Left ventricle myocardium inferior (tissue), 1 donor: ENCODE measurements at places on chromosomes 16 and 17. TPM values are rescaled to one million over a fixed set of nuclear protein-coding genes. Genes with fewer than 3 reads are reported as not detected.

- H3K36me3 ChIP-seq, result no peaks in the 10 kb centered on the region
- DNase-seq, result no peak
- no peak overlapping the region for H3K4me3 ChIP-seq
- peak overlapping the region; percentile 39 for H3K27ac ChIP-seq
- H3K4me1 ChIP-seq, result peaks cover 94% of the 10 kb centered on the region
- H3K27me3 ChIP-seq, result no peaks in the 10 kb centered on the region
Observed at GRCh38 chr17:76417499-76418143, 33.2 kb downstream of the SPHK1 start.

GRCh38 chr16:8023326-8023725, 567.0 kb downstream of the TMEM114 start:
- H3K4me1 ChIP-seq, result no peaks in the 10 kb centered on the region
- no peaks in the 10 kb centered on the region for H3K27me3 ChIP-seq

ZKSCAN2 gene
- total RNA-seq, result 4.4 TPM

- no peak overlapping the region for H3K4me3 ChIP-seq
- peaks cover 100% of the 10 kb centered on the region for H3K27me3 ChIP-seq
- no peak overlapping the region for H3K27ac ChIP-seq
- DNase-seq, result no peak
- peaks cover 22% of the 10 kb centered on the region for H3K4me1 ChIP-seq
Observed at GRCh38 chr17:34584805-34585416, 5.5 kb downstream of the TMEM132E start.

GRCh38 chr17:37476431-37477120, 13.1 kb upstream of the DUSP14 start:
- H3K27me3 ChIP-seq, result no peaks in the 10 kb centered on the region
- H3K36me3 ChIP-seq, result peaks cover 70% of the 10 kb centered on the region
- peak overlapping the region; percentile 56 for H3K27ac ChIP-seq
- peak; percentile 22 for DNase-seq
- peaks cover 37% of the 10 kb centered on the region for H3K4me1 ChIP-seq

DNA sequence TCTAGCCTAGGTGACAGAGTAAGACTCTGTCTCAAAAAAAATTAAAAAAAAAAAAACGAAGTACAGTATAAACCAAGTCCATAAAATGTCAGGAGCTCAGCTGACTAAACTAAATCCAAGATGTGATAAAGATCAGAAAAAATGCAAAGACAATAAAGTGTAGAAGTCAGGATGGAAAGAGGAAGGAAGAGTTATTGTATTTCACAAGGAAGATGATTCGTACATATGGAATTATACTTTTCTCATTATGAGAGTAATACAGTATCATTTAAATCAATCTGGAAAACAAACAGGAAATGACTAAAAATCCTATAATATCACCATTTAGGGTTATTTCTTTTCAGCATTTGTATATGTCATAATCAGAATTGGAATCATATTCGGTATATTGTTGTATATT, 11.4 kb upstream of the APOH start:
- no peak overlapping the region for H3K4me3 ChIP-seq
- H3K4me1 ChIP-seq, result no peaks in the 10 kb centered on the region
- H3K36me3 ChIP-seq, result no peaks in the 10 kb centered on the region
- H3K27ac ChIP-seq, result no peak overlapping the region

- peaks cover 4% of the 10 kb centered on the region for H3K27me3 ChIP-seq
- no peak overlapping the region for H3K4me3 ChIP-seq
- no peak for DNase-seq
- H3K36me3 ChIP-seq, result no peaks in the 10 kb centered on the region
- no peak overlapping the region for H3K27ac ChIP-seq
- H3K4me1 ChIP-seq, result peaks cover 35% of the 10 kb centered on the region
Observed at GRCh38 chr17:81331527-81332043, 36.5 kb upstream of the SLC38A10 start.

PRSS27 gene
- 0.11 TPM for total RNA-seq

GRCh38 chr17:47119746-47120520, 69.2 kb downstream of the CDC27 start:
- DNase-seq, result no peak
- peaks cover 56% of the 10 kb centered on the region for H3K36me3 ChIP-seq
- no peak overlapping the region for H3K4me3 ChIP-seq
- no peaks in the 10 kb centered on the region for H3K4me1 ChIP-seq

- no peak overlapping the region for H3K27ac ChIP-seq
- H3K4me3 ChIP-seq, result no peak overlapping the region
- peaks cover 54% of the 10 kb centered on the region for H3K36me3 ChIP-seq
- peaks cover 18% of the 10 kb centered on the region for H3K4me1 ChIP-seq
Observed at GRCh38 chr17:5472511-5472910, 3.7 kb upstream of the DHX33 start.

DNA sequence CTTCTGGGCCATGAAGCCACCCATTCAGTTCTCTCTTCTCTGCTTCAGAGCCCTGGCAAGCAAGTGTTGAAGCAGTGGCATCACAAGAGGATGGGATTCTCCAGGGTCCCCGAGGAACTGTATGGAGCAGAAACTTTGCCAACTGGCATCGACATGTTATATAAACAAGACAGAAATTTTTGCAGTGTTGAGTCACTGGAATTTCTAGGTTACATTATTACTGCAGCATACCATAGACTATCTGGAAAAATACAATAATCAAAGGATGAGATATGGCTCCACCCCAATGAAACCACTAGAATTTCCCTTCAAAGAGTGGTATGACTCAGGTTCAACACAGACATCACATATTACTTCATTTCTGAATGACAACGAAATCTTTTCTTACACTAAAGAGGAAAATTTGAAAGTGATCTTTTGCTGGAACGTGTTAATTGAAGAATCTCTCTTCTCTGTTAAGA, 343.0 kb upstream of the DYNLRB2 start:
- H3K27me3 ChIP-seq, result peaks cover 11% of the 10 kb centered on the region
- H3K4me1 ChIP-seq, result no peaks in the 10 kb centered on the region

TPSG1 gene
- total RNA-seq, result not detected

- H3K36me3 ChIP-seq, result no peaks in the 10 kb centered on the region
- peak overlapping the region; percentile 72 for H3K4me3 ChIP-seq
- H3K4me1 ChIP-seq, result peaks cover 88% of the 10 kb centered on the region
- no peaks in the 10 kb centered on the region for H3K27me3 ChIP-seq
- peak; percentile 76 for DNase-seq
Observed at GRCh38 chr17:78716814-78717393, 65.2 kb downstream of the CYTH1 start.

DNA sequence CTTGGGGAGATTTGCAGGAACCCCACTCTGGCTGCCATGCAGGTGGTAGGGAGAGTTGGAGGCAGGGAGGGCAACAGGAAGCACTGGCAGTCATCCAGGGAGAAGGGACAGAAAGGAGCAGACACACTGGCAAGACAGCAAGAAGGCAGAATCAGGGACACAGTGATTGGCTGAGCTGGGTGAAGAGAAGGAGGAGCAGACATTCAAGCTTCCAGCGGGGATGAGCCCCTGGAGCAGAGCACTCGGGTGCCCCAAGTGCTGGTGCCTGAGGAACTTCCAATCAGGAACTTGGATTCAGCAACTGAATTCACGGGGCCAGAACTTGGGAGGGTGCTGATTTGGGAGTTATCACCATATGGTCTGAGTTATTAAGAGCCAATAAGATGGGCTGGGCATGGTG, 6.3 kb upstream of the ITGA3 start:
- H3K27me3 ChIP-seq, result no peaks in the 10 kb centered on the region
- H3K27ac ChIP-seq, result no peak overlapping the region
- H3K4me3 ChIP-seq, result no peak overlapping the region
- no peak for DNase-seq
- peaks cover 39% of the 10 kb centered on the region for H3K4me1 ChIP-seq

- DNase-seq, result no peak
- H3K36me3 ChIP-seq, result no peaks in the 10 kb centered on the region
- H3K4me3 ChIP-seq, result no peak overlapping the region
- H3K4me1 ChIP-seq, result peaks cover 32% of the 10 kb centered on the region
- peak overlapping the region; percentile 70 for H3K27ac ChIP-seq
Observed at GRCh38 chr17:78364436-78365281, 4.8 kb upstream of the SOCS3 start.

- H3K27me3 ChIP-seq, result peaks cover 46% of the 10 kb centered on the region
- no peaks in the 10 kb centered on the region for H3K36me3 ChIP-seq
- DNase-seq, result no peak
- no peak overlapping the region for H3K27ac ChIP-seq
- H3K4me1 ChIP-seq, result no peaks in the 10 kb centered on the region
Observed at GRCh38 chr16:48820379-48820778, 210.4 kb upstream of the N4BP1 start.

DNA sequence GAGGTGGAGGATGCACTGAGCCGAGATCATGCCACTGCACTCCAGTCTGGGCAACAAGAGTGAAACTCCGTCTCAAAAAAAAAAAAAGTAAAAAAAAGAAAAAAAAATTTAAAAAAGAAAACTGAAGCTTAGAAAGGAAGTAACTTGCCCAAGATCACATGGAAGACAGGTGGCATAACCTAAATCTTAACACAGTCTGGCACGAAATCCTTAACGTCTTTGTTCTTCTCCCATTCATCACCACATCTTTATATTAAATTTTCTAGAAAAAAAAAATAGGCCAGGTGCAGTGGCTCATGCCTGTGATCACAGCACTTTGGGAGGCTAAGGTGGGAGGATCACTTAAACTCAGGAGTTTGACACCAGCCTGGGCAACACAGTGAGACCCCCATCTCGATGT, 9.3 kb downstream of the WDR59 start:
- no peaks in the 10 kb centered on the region for H3K4me1 ChIP-seq
- H3K27me3 ChIP-seq, result no peaks in the 10 kb centered on the region
- no peak overlapping the region for H3K4me3 ChIP-seq
- no peak overlapping the region for H3K27ac ChIP-seq
- no peak for DNase-seq

DNA sequence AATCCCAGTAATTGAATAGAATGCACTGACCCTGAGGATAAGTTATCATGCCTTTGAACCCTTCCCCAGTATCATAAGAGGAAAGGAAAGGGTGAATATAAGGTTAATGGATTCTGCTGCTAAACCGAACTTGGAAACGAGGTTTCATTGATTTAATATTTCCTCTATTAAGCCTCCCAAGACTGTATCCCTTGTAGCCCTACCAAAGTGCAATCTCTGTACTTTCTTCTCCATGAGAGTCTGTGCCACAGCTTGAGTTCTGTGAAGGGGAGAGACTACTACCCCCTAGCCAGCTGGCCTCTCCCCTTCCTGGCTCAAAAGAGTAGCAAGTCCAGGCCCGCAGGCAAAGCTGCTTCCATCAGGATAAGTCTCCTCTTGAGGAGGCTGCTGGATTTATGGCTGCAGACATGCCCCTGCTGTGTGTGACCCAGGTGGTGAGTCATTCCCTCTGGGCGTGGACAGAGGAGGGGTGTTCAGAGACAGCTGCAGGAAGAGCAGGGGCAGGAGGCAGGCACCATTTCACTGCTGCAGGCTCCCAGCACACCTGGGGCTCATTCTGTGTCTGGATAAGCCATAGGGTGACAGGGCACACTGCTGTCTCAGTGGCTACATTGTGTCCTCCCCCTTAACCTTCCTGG, 58.4 kb downstream of the TOM1L2 start:
- H3K4me3 ChIP-seq, result no peak overlapping the region
- peaks cover 53% of the 10 kb centered on the region for H3K4me1 ChIP-seq
- H3K27me3 ChIP-seq, result no peaks in the 10 kb centered on the region
- DNase-seq, result peak; percentile 42
- no peaks in the 10 kb centered on the region for H3K36me3 ChIP-seq

- H3K27me3 ChIP-seq, result no peaks in the 10 kb centered on the region
- no peak overlapping the region for H3K4me3 ChIP-seq
- DNase-seq, result no peak
- peaks cover 7% of the 10 kb centered on the region for H3K4me1 ChIP-seq
- peaks cover 11% of the 10 kb centered on the region for H3K36me3 ChIP-seq
- H3K27ac ChIP-seq, result no peak overlapping the region
Observed at GRCh38 chr16:67606632-67607031, 38.3 kb upstream of the CARMIL2 start.

GRCh38 chr17:41396340-41396739, 1.1 kb downstream of the KRT31 start:
- H3K4me1 ChIP-seq, result peaks cover 4% of the 10 kb centered on the region
- DNase-seq, result no peak
- peaks cover 76% of the 10 kb centered on the region for H3K27me3 ChIP-seq
- no peaks in the 10 kb centered on the region for H3K36me3 ChIP-seq

GRCh38 chr16:89422905-89423630, 67.3 kb downstream of the ANKRD11 start:
- peak overlapping the region; percentile 39 for H3K27ac ChIP-seq
- DNase-seq, result no peak
- no peaks in the 10 kb centered on the region for H3K27me3 ChIP-seq
- H3K4me3 ChIP-seq, result no peak overlapping the region

GRCh38 chr17:77164483-77165091, 23.8 kb downstream of the SEC14L1 start:
- no peak for DNase-seq
- H3K4me1 ChIP-seq, result peaks cover 76% of the 10 kb centered on the region
- H3K27ac ChIP-seq, result peak overlapping the region; percentile 83

DNA sequence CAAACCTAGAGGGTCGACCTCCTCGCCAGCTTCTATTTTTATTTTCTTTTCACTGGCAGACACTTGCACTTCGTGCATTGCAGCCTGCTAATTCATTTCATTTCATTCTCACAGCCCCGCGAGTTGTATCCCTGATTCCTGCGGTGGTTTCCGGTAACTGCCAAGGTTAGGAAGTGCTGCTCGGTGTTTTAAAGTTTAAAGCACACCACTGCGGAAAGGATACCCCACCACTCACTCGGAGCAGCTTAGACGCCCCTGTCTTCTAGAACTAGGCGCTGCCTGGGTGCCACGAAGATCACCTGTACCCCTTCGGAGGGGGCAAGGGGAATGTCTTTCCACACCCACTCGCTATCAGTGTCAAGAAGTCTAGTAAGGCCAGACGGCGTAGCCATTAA, 509 bp downstream of the CNEP1R1 start:
- peak overlapping the region; percentile 89 for H3K27ac ChIP-seq

DNA sequence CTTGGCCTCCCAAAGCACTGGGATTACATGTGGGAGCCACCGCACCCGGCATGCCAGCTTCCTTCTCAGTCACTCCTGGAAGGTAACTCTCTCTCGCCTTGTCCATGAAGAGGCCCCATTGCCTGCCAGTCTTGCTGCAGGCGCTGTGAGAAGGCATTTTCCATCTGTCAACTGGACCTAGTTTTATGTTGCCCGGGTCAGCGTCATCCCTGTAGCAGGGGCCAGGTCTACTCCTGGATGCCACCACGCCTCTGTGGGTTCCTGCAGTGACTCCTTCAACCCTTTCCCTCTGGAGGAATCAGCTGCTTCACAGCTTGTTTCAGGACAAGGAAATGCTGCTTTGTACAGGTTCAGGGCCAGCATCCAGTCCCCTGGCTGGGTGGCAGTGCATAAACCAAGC, 2.6 kb upstream of the NLRC3 start:
- H3K27me3 ChIP-seq, result peaks cover 5% of the 10 kb centered on the region
- no peaks in the 10 kb centered on the region for H3K4me1 ChIP-seq
- H3K36me3 ChIP-seq, result peaks cover 20% of the 10 kb centered on the region

- no peaks in the 10 kb centered on the region for H3K36me3 ChIP-seq
- H3K4me1 ChIP-seq, result peaks cover 57% of the 10 kb centered on the region
- H3K27ac ChIP-seq, result no peak overlapping the region
Observed at GRCh38 chr17:57552114-57552624, 192.9 kb downstream of the CCDC182 start.

GRCh38 chr16:7318686-7319085, 14.0 kb upstream of the RBFOX1 start:
- no peaks in the 10 kb centered on the region for H3K36me3 ChIP-seq
- H3K4me1 ChIP-seq, result no peaks in the 10 kb centered on the region
- H3K27ac ChIP-seq, result peak overlapping the region; percentile 22
- no peaks in the 10 kb centered on the region for H3K27me3 ChIP-seq
- no peak for DNase-seq

C1QBP gene
- total RNA-seq, result 124 TPM
